ENCODE measurements at places on chromosomes 6 and 20. TPM values are rescaled to one million over a fixed set of nuclear protein-coding genes. Genes with fewer than 3 reads are reported as not detected.

The ARMH2 gene
- total RNA-seq, result not detected

DNA sequence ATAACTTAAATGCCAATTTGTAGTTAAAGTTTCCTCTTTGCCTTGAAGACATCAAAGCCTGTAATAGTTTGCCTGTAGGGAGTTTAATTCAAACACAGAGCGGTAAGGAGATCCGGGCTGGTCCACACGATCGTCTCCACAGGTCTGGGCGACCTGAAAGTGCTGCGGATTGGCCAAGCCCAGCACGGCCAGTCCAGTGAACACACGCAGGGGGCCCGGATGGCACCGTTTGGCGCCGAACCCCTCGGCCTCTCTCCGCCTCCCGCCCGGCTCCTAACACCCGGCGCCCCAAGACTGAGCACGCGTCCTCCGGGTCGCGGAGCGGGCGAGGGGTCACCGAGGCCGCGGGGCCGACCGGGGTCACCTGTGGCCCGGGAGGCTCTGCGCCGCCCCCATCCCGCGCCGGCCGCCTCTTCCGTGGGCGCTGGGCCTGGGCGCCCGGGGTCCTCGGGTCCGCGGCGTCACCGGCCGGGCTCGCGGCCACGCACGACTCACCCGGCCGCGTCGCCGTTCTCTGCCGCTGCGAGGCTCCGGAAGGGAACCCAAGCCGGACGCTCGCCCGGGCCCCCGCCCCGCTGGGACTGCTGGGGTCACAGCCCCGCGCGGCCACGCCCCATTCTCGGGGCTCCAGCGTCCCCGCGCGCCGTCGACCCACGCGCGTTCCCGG lies 481 bp downstream of the SERPINB6 start:
- peak; percentile 56 for DNase-seq

DNA sequence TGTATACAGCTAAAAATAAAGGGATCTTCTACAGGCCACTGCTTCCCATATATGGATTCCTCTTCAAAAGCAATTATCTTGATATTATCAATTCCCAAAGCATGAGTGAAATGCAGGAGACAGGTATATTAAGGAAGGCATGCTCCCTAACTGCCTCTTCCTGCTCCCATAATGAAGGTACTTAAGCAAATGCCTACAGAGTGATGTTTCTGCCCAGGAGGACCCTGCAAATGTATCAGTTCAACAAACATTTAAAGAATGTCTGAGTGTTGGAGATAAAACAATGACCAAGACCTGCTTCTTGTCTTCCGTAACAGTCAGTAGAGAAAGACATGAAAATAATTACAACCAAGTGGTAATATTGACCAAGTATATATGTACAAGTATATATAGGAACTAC lies 4.2 kb downstream of the UBE2J1 start:
- no peak for DNase-seq

GRCh38 chr6:111824608-111825337 lies 48.5 kb downstream of the FYN start:
- no peak for DNase-seq

- DNase-seq, result no peak
Measured at GRCh38 chr6:26441977-26442376, 1.7 kb downstream of the BTN3A3 start.

The MMS22L gene
- 6.1 TPM for total RNA-seq

The CALHM4 gene
- 0.22 TPM for total RNA-seq

GRCh38 chr6:109879521-109879920 lies 98.6 kb upstream of the GPR6 start:
- DNase-seq, result no peak

- DNase-seq, result no peak
Measured at GRCh38 chr6:22513667-22514066, 55.7 kb upstream of the HDGFL1 start.

DNA sequence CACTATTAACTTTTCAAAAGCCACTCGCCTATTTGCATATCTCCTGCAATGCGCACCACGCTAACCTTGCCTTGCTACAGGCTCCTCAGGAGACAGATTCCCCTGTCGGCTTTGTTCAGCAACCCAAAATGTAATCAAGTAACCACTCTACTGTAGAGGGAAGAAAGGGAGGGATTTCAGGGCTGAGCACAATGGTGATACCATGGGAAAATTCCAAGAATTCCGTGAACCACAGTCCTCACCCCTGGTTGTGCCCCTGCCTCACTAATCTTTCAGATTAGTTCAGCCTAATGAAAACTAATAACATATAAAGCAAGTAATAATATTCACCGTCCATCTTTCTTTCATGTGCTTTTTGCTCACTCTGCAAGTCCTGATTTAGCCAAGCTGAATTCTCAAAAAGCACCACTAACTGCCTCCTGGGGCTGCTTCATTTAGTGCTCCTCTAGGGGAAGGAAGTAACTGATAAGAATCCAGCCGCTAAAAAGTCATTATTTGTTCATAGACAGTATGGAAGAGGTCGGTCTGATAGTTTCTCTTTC lies 6.6 kb downstream of the CITED2 start:
- no peak for DNase-seq

DNA sequence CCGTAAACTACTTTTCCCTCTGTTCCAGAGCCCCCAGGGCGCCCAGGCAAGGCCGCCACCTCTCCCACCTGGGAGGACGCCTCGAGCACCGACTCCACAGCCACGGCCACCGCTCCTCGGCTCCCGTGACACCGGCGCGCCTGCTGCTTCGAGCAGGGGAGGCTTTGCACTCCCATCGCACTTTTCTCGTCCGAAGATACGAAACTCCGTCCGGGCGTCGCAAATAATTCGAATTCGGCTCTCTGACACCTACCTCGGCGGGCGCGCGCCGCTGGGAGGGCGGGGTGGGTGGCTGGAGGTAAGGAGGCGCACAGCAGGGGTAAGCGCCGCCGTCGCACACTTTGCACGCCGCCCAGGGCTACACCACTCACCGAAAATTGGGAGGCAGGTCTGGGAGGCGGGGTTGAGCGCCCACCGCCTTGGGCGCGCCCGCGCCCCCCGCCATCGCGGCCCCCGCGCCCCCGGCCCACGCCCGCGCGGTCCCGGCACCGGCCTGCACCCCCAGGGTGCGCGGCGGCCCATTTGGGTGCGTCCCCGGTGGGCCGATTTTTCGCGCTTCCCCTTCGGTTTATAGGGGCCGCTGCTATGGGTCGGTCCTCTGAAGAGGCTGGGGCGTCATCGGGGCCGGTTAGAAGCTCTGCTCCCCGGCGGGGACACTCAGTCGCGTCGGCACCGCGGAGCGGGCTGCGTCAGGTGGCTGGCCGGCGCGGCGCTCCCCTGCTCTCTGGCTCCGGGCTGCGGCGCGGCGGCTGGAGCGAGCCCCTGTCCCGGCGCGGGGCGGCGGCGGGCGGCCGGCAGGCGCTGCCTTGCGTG lies 36.2 kb downstream of the GNAS start:
- DNase-seq, result peak; percentile 88

DNA sequence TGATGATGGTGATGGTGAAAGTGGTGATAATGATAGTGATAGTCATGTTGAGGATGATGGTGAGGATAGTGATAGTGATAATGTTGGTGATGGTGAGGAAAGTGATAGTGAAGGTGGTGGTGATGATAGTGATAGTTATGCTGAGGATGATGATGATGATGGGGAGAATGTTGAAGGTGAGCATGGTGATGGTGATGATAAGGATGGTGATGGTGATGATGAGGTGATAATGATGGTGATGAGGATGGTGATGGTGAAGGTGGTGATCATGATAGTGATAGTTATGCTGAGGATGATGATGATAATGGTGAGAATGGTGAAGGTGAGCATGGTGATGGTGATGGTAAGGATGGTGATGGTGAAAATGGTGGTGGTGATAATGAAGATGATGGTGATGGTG lies 64.9 kb upstream of the ZNF337 start:
- DNase-seq, result no peak

The HCRTR2 gene
- total RNA-seq, result not detected

- no peak for DNase-seq
Measured at GRCh38 chr20:18279242-18279641, 9.1 kb upstream of the ZNF133 start.

DNA sequence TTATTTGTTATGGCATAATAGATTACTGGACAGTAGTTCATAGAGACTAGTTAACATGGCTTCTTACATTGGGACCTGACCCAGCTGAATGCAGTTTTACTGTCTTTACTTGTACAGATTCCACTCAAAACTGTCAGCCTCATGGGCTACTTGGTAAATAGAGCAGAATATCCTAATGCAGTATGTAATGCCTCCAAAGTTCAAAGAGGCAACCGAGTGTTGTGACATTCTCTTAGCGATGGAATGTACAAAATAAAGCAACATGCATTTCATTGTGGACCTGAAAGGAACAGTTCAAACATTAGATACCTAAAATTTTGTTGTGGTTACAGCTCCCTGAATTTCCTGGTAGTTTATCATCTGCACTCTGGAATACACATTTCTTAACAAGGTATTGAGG lies 29.1 kb upstream of the RGS17 start:
- DNase-seq, result no peak

All from lung microvascular endothelial cell (primary cell).